Left renal cortex interstitium (tissue), 4 donors: ENCODE measurements at places on chromosomes 12 and 14. TPM values are rescaled to one million over a fixed set of nuclear protein-coding genes. Genes with fewer than 3 reads are reported as not detected.
A peak's percentile ranks its signal among the peaks of the same experiment; 100 is the strongest.

Gene ALX1
- 52.6 TPM for polyA plus RNA-seq

DNA sequence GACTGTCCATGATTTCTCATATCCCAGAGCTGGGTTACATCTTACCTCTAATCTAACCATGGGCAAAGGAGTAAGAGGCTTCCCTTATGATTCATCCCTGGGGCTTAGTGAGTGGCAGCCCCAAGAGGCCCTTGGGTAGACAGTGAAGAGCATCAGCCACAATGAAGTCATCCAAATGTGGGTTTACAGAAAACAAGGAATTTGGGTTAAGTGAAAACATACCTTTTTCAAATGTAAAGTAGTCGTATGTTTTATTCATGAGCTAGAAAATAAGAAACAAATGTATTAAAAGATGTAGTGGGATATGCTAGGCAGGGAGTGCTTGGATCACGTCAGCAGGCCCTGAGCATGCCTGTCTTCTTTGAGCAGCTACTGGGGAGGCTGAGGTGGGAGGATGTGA is 54.0 kb upstream of the ELK3 start:
- no peak for DNase-seq

DNA sequence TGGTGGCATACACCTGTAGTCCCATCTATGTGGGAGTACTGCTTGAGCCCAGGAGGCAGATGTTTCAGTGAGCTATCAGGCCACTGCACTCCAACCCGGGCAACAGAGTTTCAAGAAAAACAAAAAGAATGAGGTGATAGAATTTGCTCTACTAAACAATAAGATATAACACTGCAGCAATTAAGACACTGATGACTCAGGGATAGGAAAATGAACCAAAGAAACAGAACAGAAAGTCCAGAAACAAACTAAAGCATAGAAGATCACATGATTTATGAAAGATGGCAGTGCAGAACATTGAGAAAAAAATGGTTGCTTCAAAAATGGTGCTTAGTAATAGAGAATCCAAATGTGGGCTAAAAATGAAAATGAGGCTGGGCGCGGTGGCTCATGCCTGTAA is 65.2 kb upstream of the AP4S1 start:
- no peak for DNase-seq

DNA sequence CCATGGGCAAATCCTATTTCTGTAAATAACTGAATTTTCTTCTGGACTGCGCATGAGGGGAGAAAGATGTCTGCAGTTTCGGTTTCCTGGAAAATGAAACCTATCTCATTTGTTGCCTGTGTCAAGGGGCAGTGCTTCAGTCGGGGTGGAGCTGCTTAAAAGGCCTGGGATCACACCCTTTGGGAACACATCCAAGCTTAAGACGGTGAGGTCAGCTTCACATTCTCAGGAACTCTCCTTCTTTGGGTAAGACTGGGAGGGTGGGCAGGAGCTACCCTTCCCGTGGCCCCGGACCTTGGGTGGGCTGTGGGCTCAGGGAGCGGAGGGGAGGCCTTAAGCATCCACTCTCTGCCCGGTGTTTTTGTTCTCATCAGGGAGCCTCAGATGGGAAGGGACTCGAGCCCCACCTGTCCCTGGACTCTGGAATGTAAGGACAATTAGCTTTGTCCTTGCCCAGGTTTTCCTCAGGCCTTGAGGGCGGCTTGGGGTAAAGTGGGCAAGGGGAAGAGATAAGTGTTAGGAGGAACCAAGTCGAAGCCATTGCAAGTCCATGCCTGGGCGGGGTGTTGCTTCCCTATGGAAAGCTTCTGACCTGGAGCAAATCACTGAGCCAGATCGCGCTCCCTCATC is at the start of gene IFI27:
IFI27 (plus strand) TSS at position 185 of the 630 bp plus-strand sequence.
- DNase-seq, result no peak

GRCh38 chr14:74515891-74516412 is 22.4 kb downstream of the ISCA2 start:
- DNase-seq, result no peak

DNA sequence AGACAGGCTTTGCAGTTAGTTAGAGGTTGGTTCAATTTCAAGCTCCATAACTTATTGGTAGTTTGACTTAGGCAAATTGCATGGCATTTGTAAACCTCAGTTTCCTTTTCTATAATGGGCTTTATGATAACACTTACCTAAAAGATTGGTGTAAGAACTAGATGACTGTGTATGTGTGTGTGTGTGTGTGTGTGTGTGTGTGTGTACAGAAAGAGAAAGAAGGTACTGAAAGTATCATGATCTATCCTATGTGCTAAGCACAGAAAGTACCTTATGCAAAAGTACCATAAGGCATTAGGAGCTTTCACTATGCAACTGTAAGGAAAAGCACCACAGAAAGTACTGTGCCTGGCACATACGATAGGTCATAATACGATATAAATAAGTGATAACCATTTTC is 304.3 kb upstream of the KITLG start:
- no peak for DNase-seq

DNA sequence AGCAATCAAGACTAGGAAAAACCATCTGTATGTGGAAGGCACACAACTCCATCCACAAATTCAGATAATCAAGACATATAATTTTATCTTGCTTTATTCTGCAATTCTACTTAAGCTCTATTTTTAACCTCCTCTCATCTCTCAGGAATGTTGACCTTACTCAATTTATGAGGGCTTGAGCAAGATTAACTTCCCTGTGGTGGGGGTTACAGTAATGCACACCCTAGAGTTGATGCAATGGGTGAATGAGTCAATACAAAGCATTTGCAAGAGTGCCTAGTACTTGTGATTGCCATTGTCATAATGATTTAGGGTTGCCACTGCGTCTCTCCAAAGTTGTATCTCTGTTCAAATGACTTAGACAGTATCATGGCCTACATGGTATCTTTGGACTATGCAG is 1598.4 kb upstream of the TMEM132C start:
- DNase-seq, result no peak

DNA sequence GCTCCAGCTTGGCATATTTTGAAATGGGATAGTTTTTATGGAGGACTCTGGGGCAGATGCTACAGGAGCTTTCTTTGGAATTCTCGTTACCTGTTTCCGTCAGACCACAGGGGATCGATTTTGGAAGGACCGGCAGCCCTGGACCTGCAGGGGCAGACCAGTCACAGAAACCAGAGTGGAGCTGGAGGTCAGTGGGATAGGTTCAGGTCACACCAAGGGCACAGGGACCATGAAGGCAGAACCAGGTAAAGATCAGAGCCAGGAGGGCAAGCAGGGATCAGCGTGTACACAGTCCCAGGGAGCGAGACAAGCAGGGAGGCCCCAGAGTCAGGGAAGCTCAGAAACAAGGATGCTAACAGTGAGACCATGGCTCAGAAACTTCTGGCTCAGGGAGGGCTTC is 45.5 kb downstream of the TSPAN11 start:
- no peak for DNase-seq

Gene MARS1
- 104 TPM for polyA plus RNA-seq

DNA sequence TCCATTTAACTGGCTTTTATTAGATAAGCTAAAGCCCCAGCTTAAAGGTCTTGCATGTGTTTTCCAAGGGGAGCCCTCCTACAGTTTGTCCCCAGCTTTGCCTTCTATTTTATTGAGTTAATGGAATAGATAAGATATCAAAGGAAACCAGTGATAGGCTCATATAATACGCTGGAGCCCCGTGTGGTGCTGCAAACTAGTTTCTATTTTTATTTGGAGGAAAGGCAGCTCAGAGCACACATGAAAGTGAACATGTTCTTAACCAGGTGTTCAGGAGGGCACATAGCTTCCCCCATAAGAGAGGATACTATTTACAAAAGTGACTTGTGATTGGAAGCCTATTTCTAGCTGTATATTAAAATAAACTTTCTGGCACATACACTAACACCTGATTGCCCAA is 251.7 kb downstream of the PDZRN4 start:
- DNase-seq, result no peak

GRCh38 chr14:89013098-89013504 is 188.7 kb downstream of the TTC8 start:
- no peak for DNase-seq

- DNase-seq, result peak; percentile 33
These were observed 280.0 kb upstream of the RTL1 start for GRCh38 chr14:101183376-101184103.

DNA sequence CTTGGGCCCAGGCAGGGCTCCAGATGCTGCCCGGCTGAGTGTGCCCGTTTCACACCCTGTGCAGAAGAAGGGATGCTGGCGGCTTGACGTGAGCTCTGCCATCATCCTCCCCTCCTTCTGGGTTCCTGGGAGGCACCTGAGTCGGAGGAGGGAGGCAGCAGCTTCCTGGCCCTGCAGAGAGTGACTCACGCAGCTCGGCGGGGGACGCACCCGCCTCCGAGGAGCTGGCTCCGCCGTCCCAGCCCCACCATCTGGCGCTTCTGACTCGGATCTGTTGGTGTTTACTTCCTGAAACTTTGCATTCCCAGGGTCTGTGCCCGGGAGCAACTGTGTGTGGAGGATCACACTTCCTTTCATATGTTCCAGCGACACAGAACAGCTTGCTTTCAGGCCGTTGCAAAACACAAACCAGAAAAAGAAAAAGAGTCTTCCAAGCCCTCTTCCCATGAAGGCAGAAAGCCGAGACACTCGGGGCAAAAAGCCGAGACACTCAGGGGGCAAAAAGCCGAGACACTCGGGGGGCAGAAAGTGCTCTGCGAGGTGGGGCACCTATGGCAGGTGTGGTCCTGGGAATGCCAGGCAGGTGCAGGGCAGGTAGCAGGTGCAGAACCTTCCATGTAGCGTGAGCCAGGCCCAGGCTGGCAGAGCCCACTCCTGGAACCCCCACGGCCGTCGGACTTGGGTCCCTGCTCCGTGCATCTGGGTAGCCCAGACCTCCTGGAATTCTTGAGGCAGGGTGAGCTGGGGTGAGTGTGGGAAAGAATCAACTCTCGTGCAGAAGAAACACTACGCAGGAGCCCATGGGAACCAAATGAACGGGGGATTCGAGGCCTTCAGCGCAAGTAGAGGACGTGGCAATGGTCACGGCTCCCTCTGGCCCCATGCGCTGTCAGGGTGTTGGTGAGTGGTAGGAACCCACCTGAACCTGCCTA is 27.6 kb upstream of the GALNT9 start:
- no peak for DNase-seq

GRCh38 chr12:125083072-125083471 is 17.8 kb downstream of the AACS start:
- DNase-seq, result no peak

DNA sequence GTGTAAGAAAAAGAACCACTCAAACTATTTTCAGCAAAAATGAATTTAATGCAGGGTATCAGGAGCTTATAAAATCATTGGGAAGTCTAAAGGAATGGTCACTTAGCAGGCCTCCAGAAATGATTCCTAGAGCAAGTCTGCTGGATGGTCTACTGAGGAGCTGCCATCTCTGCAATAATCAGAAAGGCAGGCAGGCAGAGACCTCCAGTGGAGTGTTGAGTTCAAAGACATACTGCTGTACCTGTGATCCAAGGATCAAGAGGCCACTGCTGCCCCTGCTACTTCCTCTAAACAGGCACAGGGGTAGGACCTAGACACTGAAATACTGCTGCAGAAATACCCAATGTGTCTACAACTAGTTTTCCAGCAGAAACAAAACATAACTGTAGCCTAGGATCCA is 14.5 kb upstream of the KICS2 start:
- DNase-seq, result no peak

- DNase-seq, result no peak
These were observed 87.2 kb downstream of the NINJ2 start for GRCh38 chr12:575948-576614.

GRCh38 chr14:58944968-58945356 is 243.5 kb upstream of the DAAM1 start:
- DNase-seq, result no peak

- no peak for DNase-seq
These were observed 43.2 kb downstream of the RFX4 start for GRCh38 chr12:106625976-106626375.

Gene STON2
- 45.0 TPM for polyA plus RNA-seq

- DNase-seq, result no peak
These were observed 74.7 kb upstream of the NCOR2 start for GRCh38 chr12:124642105-124642504.

DNA sequence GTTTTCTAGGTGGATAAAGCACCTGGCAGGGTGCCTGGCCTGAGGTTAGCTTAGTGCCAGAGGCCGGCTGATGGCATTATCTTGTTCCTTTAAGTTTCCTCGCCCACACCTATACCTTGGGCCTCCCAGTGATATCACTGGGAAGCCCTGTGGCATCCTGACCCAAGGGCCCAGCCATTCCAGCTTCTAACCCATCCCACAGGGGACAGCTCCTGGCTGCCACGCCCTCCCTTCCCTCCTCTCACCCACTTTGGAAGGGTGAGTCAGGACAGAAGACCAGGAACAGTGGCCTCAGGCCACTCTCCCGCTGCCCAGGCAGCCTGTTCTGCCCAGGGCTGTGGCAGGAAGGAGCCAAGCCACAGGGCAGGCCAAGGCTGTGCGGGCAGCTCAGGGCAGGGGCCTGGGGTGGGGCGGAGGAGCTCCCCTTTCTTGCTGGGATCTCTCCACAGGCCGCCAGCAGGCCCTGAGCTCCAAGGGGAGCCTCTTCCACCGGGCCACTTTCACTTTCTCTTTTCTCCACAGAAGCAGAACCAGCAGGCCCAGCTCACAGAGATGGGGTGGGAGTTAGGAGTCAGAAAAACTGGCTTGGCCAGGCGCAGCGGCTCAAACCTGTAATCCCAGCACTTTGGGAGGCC is 75.1 kb downstream of the IRF2BPL start:
- DNase-seq, result no peak

DNA sequence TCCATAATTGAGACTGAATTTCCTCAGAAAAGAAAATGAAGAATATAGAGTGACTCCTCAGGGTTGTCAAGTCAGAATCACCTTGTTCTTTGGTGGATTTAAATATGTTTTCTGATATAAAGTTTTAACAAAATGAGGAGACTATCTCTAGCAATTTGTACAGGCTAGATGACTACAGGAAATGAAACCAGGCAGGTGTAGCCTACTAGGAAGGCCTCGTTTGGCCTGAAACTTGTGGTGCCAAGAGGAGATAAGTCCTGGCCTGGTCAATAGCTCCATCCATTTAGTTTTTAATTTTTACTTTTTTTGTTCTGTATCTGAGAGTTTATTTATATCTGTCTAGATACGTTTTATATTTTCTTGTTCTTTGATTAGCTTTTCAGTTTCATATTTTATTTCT is 41.5 kb downstream of the SNAPC1 start:
- no peak for DNase-seq
